ENCODE measurements at places on chromosomes 16 and 17.
A peak's percentile ranks its signal among the peaks of the same experiment; 100 is the strongest.

- no peak for DNase-seq
These were observed 165.7 kb downstream of the STX8 start for GRCh38 chr17:9409878-9410277.

- DNase-seq = no peak
These were observed 209.4 kb downstream of the SEC14L1 start for GRCh38 chr17:77349976-77350830.

- no peak for DNase-seq
These were observed 8.2 kb downstream of the DCAF7 start for GRCh38 chr17:63558441-63558840.

GRCh38 chr16:31458073-31458843 lies 1.0 kb upstream of the ARMC5 start:
- DNase-seq = no peak

DNA sequence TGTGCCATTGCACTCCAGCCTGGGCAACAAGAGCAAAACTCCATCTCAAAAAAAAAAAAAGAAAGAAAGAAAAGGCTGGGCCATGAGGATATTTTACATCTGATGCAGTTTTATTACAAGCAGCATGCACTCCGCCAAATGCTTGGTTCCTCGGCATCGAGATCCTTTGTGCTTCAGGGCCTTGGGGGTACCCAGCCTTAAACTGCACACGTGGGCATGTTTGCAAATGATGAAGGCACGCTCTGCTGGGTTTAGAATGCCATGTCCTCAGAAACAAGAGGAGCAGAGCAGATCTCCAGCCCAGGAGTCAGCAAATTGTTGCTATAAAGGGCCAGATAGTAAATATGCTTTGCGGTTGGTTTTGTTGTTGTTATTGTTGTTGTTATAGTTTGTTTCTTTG lies 153.2 kb downstream of the KATNIP start:
- no peak for DNase-seq

GRCh38 chr17:60091908-60092331 lies 13.2 kb upstream of the HEATR6 start:
- DNase-seq = peak; percentile 57

DNA sequence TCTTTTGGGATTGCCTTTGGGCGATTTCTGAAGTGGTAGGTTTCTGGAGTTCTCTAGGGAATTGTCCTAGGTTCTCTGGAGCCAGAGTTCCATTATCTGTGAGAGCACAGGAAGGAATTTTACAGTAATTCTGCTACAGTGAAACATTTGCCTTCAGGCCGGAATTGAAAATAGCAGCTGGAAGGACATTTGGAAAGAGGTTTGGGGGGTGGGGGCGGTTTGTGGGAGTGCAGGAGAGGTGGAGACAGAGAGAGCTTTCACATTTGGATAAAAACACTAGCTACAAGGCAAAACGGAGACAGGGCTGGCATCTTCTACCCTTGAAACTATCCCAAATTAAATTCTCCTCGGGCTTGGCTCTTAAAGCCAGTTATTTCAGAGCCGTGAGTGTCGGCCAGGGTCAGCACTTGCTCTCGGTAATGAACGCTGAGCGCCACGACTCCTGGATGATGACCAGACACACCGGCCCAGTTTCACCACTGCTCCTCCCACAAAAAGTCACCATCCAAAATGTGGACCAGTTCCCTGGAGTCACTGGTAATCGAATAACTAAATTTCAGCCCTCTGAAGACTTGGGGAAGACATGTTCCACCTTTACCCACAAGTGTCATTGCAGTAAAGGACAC lies 67.7 kb upstream of the TANC2 start:
- no peak for DNase-seq

DNA sequence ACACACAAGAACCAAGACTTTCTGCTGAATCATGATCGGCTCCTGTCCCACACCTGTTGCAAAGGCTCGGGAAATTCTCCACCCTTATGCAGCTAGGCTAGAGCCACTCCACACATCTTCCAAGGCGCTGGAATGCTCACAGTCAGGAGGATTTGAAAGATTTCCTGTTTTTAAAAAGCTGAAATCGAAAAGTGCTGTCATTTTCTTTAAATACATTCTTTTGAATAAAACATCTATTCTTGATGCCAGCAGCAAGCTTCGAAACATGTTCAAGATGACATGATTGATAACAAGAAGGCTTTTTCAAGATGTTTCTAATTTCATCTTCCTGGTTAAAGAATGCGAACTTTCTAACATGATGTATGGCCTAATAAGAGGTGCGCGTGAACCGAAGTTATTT lies 219.7 kb upstream of the CDH5 start:
- DNase-seq = no peak

GRCh38 chr16:74998481-74999218 lies at the start of gene ZNRF1:
ZNRF1 (plus strand) TSS chr16:74999024; CDS start chr16:74999672, 648 bp downstream.
- peak; percentile 47 for DNase-seq

- no peak for DNase-seq
These were observed 183.6 kb downstream of the IRF8 start for GRCh38 chr16:86082418-86083030.

- DNase-seq = no peak
These were observed 11.4 kb downstream of the CASKIN2 start for GRCh38 chr17:75503976-75504346.

Measured in stromal cell of bone marrow (primary cell).